ENCODE measurements at places on chromosomes 7 and 10.

- no peak for DNase-seq
Measured at GRCh38 chr7:147579148-147579547, 1011.4 kb upstream of the C7orf33 start.

DNA sequence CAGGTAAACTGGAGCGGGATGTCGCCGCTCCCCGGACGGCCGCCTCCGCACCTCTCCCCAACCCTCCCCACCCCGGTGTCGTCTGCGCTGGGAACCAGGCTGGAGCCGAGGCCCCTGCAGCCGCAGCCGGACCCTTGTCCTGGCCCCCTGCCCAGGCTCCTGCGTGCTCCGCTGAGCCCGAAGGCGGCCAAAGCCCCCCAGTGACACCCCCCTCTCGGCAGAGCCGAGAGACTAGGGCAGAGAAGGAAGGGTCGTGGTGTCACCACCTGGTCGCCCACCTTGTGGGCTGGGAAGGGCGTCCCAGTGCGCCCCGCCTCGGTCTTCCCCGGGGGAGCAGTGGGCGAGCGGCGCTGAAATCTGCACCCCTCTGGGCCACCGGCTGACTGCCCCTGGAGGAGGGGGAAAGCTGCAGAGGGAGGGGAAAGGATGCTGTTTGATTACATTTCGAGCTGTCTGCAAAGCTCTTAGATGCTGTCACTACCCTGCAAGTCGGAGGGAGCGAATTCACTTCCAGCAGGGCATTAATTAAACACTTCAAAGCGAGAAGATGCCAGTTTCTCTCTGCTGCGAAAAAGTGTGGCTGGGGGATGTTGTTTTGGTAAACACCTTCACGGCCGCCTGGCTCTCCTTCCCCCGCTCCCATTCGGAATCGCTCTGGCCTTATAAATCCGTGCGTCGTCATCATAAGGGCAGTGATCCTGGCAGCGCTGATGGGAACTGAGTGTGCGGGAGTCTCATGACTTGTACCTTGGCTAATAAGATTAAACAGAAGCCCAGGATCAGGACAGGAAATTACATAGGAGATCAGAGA is 622 bp downstream of the DYNC1I1 start:
- DNase-seq: no peak

DNA sequence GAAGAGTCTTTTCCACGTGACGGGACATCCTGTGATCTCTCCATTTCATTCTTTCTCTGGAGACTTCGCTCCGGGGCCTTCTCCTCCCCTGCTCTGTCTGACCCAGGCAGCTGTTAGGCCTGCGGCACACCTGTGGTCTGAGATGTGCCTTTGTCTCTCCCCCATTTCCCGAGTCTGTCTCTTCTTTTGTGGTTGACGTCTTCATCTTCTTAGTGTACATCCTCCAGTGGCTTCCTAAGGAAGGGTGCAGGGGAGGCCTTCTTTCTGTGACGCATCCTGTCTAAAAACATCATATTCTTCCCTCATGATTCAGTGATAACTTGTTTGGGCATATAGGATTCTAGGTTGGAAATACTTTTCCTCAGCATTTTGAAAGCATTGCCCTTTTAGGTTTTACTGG is 17.2 kb upstream of the ATP6V0E2 start:
- no peak for DNase-seq

- no peak for DNase-seq
Measured at GRCh38 chr10:60417024-60417423, 27.3 kb upstream of the ANK3 start.

DNA sequence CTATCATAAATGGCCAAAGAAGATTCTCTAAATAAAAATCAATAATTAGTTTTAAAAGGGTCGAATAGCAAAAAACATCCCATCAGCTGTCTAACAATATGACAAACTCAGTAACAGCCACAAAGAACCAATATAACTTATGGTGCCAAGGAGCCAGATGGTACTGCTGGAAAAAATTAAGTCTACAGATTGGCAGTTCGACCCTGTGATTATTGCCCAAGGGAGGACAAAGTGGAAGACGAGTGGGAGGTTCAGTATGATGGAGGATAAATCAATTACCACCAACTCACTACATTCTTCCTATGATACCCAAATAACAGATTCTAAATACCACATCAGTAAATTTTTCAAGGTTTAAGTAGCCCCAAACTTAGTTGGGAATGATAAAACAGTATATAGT is 49.0 kb downstream of the SKAP2 start:
- no peak for DNase-seq

- DNase-seq: no peak
Measured at GRCh38 chr7:128302139-128302538, 41.6 kb downstream of the RBM28 start.

DNA sequence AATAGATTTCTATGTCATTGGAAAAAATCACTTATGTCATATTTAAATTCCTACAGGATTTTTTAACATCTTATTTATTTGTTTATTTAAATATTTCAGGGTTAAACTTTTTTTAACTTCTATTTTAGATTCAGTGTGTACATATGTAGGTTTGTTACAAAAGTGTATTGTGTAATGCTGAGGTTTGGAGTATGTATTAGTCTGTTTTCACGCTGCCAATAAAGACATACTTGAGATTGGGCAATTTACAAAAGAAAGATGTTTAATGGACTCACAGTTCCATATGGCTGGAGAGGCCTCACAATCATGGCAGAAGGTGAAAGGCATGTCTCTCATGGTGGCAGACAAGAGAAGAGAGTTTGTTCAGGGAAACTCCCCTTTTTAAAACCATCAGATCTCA is 65.4 kb downstream of the MGAM2 start:
- DNase-seq: no peak

DNA sequence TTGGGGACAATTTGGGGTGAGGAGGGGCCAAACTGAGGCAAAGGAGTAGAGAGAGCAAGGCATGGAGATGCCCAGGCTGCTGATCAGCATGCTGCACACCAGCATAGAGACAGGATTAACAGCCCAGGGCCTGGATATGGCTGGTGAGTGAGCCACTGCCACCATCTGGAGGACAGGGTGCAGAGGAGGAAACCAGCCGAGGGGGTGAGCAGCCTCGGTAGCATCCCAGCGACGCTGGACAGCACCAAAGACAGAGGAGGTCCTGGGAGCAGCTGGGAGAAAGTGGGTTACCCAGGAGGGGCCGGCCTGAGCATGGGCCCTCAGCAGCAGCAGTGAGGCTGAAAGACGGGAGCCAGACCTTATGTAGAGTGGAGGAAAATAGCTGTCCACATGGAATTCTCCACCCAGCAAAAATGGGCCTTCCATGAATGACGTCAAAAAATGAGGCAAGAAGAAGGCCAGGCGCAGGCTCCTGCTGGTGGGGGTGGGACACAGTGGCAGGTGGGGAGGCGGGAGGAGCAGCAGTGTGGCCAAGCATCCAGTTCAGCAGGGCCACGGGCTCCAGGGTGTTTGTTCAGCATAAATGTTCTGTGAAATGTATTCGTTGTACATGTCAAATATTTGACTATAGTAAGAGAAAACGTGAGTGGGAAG is 16.7 kb downstream of the RET start:
- DNase-seq: peak; percentile 39

All from foreskin fibroblast (primary cell).